ENCODE measurements at places on chromosomes 7 and 10.

GRCh38 chr7:132291481-132291880, 284.8 kb downstream of the PLXNA4 start:
- no peak for DNase-seq

DNA sequence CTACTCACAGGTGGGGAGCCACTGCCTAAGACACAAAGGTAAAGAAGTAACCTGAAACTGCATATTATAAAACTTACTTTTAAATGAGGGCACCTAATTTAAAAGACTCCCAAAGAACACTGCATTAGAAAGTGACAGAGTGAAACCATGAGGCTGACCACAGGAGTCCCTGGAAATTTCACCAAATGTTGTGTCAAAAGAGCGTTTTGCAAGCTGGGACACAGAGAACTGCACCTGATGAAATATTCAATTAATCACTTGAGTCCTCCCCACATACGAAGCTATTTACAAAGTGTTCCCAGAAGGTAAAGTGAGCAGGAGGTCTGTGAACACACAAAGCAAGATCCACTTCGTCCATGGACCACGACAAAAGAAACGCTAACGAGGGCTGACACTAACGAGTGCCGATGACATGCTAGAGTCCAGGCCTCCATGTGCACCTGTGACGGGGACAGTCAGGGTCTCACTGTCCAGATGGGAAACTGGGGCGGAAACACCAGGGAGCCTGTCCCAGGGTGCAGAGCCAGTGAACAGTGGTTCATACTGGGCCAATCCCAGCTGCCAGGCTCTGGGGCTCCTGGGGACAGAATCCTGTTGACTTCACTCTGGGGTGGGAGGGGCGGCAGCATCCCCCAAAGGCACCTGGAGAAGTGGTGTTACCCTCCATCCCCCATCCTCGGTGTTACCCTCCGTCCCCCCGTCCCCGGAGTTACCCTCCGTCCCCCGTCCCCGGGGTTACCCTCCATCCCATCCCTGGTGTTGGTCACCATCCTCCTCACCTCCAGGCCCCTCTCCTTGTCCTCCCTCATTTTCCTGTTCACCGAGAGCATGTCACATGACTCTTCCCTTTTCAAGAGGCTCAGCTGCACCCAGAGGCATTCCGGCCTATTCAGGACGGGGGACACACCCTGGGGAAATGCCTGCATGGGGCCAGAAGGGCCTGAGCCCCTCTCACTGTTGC, 63.4 kb downstream of the DIP2C start:
- DNase-seq = no peak

- DNase-seq = no peak
Measured at GRCh38 chr7:129307592-129307991, 82.8 kb downstream of the AHCYL2 start.

GRCh38 chr7:821688-822087, 10.6 kb upstream of the SUN1 start:
- no peak for DNase-seq

DNA sequence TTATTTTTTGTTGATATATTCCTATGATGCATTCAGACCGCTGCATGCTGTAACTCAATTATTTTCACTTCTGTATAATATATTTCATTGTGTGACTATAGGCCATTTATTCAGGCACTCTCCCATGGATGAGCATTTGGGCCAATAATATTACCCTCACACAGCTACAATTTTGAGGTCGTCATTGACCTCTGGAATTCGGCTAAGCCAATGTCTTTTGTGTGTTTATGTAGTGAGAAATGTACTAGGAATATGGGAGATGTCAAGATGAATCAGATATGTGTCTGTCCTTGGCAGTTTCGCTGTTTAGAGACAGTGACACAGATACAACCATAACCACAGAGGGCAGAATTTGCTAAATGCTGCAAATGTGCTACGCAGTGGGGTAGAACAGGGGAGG, 474.2 kb downstream of the ADRA2A start:
- DNase-seq = no peak

DNA sequence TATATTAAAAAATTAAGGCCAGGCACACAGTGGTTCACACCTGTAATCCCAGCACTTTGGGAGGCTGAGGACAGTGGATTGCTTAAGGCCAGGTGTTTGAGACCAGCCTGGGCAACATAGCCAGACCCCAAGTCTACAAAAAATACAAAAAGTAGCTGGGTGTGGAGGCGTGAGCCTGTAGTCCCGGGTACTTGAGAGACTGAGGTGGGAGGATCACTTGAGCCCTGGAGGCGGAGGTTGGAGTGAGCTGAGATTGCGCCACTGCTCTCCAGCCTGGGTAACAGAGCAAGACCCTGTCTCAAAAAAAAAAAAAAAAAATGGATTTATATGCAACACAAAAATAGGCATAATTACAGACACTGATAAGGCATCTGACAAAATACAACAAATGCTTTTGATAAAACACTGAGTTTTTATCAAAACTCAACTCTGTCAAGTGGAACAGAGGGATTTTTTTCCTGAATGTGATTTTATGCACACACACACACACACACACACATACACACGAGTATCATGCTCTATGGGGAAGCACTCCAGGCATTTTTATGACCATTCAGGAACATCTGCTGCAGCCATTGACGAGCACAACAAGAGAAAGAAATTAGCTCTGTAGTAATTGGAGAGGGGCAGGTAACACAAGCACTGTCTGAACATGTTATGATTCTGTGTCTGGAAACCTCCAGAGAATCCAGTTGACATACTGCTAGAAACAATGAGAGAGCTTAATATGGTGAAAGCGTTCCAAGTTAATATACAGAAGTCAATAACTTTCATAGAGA, 193.1 kb downstream of the WDR37 start:
- no peak for DNase-seq

DNA sequence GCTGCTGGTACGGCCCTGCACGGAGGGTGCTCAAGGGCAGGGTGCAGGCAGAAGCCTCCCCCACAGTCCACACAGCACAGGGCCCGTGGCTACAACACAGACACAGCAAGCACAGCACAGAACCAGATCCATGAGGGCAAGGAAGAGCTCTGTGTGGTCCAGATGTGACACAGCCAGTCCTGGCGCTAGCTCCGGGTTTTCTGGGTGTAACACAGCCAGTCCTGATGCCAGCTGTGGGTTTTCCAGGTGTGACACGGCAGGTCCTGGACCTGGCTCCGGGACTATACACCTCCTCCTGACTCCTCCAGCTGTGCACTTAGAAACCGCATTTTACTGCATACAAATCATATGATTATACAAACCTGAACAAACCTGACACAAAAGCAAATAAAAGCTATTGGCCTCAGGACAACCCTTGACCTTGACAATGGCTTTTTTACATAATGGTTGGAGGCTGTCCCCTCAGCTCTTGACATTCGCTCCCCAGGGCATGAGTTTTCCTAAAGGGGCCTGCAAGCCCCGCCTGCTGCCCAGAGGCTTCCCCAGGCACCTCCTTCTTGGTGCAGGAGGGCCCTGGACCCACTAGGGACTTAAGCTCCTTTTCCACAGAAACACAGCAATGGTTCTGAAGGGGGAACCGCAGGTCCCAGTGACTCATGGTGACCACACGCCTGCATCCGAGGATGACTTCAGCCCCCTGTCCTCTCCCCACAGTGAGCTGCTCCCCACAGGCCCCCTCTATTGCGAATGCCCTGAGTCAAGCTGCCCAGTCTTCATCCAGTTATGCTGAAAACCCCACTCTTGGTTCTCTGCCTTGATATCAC, 209.6 kb downstream of the PTPRN2 start:
- DNase-seq = no peak

- no peak for DNase-seq
Measured at GRCh38 chr10:54594289-54594688, 206.7 kb downstream of the PCDH15 start.

GRCh38 chr10:121448766-121449421, 149.3 kb downstream of the FGFR2 start:
- DNase-seq = no peak

DNA sequence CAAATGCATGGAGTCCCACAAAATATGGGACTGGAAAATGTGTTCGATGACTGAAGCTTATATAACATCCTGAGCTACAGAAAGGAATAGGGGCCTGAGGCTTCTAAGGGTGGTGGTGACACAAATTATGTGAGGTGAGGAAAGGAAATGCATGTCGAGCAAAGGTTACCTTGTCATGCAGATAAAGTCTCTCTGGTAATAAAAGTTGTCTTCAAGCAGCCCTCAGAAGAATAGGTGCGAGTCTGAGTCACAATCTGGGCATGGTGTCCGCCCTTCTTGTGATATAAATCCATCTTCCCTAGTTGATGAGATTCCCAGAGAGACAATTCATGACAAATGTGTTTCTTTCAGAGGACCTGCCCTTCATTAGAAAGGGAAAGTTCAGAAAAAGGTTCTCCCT, 985.2 kb upstream of the C7orf33 start:
- DNase-seq = no peak

DNA sequence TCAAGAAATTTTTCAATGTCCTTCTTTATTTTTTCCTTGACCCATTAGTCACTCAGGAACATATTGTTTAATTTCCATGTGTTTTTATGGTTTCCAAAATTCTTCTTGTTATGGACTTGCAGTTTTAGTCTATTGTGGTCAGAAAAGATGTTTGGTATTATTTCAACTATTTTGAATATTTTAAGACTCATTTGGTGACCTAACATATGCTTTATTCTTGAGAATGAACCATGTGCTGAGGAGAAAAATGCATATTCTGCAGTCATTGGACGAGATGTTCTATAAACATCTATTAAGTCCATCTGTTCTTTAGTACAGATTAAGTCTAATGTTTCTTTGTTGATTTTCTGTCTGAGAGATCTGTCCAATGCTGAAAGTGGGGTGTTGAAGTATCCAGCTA, 42.3 kb upstream of the MDFIC start:
- DNase-seq = no peak

DNA sequence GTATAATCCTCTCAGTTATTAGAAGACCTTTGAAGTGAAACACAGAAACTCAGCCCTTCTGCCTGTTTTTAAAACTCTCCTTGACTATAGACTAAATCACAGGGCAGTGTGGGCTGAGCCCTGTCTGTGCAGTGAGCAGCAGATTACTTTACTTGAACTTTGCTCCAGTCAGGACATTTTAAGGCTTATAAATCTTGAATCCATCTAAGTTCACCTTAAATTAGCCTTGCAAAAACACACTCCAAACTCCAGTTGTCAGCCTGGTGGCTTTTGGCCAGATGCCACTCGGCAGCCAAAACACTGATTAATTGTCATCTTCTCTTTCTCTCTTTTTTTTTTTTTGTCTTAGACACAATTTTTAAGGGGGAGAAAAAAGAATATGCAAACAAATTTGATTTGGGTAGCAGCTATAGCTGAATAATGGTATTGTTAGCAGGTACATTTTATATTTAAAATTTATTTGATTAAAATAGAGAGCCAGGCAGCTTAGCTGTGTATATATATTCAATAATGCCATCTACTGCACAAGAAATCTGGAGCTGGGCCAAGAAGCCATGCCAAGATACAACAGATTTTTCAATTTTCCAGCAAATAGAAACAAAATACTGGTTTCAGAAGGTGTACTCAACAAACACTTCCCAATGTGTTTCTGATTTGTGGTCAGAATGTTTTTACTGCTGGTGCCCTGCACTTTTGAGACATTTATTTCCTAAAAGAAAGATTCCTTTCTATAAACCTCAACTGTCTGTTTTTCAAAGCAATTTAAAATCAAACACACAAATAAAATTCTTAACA, 247.7 kb downstream of the TFEC start:
- no peak for DNase-seq

DNA sequence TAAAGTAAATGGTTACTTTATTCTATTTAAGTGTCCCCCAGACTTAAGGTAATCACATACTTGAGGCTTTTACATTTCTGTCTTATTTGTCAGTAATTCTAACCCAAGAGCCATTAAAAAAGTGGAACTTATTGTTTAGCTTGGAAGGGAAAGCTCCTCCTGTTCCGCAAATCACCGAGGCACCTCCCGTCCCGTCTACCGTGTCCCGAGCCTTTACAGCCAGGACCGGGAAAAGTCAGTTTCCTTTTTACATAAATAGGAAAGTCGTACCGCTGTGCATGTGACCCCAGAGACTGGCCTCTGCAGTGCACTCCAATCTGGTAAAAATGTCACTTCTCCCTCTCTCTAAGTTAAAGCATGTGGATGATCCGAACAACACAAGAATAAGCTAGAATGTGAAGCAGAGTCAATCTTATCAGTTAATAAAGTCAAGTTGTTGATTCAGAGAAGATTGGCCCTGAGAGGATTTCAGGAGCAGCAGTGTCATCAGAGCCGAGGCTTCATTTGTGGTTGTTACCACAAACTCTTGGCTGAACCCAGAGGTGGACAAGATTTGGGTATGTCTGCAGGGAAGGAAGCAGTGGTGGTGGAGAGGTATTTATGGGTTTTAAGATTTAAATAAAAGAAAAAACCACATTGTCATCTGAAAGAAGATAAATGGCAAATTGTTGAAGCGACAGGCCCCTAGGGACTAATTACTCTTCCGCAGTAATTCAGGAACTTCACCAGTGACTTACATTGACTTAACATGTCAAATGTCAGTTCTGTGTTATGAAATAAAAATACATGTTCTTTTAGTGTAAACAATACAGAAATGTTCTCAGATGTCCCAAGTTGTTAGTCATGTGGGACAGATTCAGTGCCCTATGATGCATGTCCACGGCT, 316.6 kb upstream of the ZNF32 start:
- no peak for DNase-seq

DNA sequence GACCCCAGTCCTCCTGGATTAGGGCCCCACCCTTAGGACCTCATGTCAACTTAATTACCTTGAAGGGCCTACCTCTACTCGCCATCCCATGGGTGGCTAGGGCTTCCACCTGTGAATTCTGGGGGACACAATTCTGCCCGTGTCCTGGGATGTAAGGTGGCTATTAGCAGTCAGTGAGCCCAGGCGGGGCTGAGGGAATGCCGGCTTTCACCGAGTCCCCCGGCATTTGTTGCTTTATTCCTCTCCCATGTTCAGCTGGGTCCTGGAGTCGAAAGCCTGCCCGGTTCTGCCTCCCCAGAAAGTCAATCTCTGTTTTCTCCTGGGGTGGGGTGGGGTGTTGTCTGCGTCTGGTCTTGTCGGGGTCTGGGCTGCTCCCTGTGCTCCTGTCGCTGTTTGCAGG, 125.6 kb downstream of the GLRX3 start:
- no peak for DNase-seq

GRCh38 chr10:124053971-124054370, 39.4 kb downstream of the CHST15 start:
- no peak for DNase-seq

- DNase-seq = no peak
Measured at GRCh38 chr10:76453997-76454396, 1022.6 kb downstream of the LRMDA start.

DNA sequence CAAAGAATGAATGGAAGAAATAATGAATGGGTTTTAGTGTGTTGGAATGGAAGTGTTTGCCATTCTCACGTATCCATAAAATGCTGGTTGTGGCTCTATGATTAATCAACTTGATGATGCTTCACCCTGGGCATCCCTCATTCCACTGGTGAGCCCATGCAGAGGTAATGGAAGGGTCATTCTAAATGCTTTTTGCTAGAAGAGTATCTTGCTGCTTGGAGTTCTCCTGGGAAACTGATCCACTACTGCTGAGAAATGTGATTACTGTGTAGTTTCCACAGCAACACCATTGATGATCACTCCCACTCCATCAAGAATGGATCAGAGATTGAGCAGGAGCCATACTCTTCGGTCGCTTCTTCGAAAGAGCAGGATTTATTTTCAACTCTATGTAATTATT, 101.6 kb downstream of the ARL5B start:
- DNase-seq = no peak

Data from bone marrow (tissue), 2 donors.